AG20443 (cell line): ENCODE measurements at places on chromosomes 2 and 18.

DNA sequence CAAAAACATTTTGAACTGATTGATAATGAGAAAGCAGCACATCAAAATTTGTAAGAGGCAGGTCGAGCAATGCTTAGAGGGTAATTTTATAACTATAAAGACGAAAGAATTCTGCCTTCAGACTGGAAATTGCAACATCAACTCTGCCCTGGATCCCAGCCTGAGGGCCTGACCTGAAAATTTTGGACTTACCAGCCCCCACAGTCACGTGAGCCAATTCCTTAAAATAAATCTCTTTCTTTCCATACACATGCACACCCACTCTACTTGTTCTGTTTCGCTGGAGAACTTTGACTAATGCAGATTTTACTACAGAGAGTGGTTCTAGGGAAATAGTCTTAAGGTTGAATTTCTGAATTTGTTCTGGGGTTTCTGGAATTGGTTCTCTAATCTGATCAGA is 14.6 kb upstream of the ACOXL start:
- DNase-seq = no peak

DNA sequence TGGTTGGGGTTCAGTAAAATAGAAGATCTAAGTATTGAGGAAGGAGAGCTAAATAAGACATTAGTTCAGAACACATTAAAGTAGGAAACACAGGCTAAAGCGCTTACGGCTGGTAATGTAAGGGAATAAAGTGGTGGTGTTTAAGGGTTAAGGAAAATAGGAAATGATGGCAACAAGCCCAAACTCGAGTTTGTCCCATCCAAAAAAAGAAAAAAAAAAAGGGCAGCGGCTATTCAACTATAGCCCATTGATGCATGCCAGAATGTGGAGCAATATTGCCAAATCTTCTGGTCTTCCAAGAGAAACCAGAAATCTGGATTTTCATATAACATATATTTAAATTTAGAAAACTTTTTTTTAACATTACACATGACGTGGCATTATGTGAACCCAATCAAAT is 161.0 kb downstream of the ARHGAP15 start:
- no peak for DNase-seq

DNA sequence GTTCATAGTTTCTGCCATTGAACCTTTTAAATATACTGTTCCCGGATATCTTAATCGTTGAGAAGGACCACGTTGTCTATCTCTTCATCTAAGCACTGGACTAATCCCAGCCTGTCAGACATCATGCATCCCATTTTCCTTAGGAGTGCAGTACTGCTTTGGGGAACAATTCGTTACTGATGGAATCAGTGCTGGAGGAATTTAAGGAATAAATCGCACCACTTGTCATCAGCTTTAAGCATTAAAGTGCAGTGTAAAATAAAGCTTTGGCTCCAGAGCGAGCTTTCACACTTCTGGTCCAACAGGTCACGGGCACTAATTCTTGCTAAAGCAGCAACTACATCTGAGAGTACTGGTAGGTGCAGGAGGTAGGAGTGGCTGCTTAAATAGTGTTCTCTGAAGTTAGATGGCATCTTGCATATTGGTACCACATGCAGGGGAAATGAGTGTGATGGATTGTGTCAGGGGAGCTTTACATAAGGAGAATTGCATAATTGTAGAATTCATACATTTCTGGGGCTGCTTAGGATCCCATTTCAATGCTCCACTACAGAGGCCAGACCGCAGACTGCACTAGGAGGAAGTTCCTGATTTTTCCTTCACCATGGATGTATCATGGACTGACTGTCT is 105.7 kb upstream of the RASGRP3 start:
- no peak for DNase-seq

GRCh38 chr2:231250698-231251097 is 52.3 kb downstream of the ARMC9 start:
- DNase-seq = no peak

DNA sequence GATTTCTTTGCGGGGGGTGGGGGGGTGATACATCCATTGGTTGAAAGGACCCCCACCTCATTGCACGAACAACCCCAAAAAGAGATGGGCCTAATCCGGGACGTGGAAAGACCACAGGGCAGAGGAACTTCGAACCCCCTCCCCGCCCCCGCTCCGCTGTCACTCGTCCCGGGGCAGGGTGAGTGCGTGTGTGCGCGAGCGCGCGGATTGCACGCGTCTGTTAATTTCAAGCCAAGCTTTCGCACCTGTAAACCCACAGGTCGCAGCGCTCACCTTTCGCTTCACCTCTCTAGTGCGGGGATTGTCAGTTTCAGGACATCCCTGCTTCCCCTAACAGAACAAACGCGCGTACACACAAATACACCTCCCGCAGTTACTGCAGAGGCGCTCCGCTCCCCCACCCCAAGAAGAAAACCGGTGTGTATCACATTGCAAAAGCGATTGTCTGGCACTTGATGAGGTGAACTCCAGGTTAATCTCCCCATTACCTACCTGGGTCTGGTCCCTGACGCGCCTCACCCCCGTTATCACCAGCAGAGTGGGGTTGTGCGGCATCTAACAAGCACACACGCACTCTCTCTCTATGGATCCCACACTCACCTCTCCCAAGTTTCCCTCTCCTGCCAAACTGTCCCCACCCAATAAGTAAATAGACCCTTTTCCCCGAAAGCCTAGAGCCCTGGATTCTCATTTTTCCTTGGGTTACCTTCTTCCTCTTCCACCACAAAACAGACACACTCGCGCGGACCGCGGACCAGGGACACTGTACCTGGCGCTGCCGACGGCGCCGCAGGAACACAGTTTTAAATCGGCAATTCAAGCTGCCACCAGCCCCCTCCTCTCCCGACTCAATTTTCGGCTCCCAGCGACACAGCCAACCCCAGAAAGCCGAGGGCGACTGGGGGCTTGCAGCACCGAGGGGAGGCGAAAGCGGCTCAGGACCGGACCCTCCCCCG is 1.0 kb downstream of the CYP26B1 start:
- DNase-seq = peak; percentile 12

GRCh38 chr18:29853126-29853525 is 1189.4 kb downstream of the DSC3 start:
- peak; percentile 11 for DNase-seq

GRCh38 chr2:42086500-42086953 is 38.7 kb downstream of the PKDCC start:
- DNase-seq = peak; percentile 80

- no peak for DNase-seq
Measured at GRCh38 chr18:31595121-31595771, 3.6 kb downstream of the TTR start.

DNA sequence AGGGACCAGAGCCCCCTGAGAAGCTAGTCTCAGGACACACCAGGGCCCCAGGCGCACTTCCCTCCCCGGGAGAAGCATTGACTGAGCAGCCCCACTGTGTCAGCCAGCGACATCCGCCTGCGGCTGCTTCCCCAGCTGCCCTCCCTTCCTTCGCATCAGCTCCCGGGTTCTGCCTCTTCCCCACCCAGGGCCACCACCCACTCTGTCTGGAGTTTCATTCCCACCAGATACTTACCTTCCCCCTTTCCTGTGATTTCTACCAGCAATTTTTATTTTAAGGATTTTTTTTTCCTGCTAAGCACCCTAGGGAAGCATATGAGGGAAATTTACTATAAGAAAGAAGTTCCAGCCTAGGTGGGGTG is 99.2 kb downstream of the SMAD7 start:
- no peak for DNase-seq

DNA sequence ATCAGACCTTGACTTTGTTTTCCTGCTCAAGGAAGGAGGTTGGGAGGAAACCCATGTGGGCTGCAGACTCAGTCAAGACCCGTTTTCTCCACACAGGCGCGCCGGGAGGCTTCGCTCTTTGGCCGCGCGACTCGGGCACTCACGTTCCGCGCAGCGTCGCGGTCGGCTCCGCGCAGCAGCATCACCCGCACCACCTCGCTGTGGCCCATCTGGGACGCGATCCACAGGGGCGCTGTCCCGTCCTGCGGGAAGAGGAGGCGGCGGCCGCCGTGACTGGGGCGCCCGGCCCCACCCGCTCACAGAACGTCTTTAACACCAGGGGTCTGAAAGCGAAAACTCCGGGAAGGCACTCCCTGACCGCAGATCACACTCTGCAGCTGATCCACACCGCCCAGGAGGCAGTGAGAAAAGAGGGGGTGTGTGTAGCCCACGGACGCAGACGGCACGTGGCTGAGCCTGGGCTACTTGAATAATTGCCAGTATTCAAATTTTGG is 33.1 kb upstream of the NPC1 start:
- peak; percentile 67 for DNase-seq

DNA sequence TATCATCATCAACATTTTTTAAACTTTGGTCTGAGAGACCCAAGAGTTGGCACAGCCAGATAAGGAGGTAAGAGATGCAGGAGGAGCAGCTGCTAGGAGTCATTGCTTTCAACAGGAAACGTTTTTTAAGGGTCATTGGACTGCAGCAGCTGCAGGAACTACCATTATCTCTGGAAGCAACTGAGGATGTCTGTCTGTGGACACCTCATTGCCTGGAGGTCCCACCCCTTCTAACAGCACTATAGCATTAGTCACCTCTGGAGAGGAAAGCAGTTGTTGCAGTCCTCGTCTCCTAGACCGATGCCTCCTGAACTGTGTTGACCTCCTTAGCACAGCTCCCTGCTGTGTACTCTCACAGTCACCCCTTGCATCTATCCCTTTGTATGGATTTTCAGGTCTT is 21.5 kb upstream of the FSHR start:
- no peak for DNase-seq

- no peak for DNase-seq
Measured at GRCh38 chr2:239769554-239770245, 255.4 kb downstream of the NDUFA10 start.
